ENCODE measurements at places on chromosomes 12 and 14.

DNA sequence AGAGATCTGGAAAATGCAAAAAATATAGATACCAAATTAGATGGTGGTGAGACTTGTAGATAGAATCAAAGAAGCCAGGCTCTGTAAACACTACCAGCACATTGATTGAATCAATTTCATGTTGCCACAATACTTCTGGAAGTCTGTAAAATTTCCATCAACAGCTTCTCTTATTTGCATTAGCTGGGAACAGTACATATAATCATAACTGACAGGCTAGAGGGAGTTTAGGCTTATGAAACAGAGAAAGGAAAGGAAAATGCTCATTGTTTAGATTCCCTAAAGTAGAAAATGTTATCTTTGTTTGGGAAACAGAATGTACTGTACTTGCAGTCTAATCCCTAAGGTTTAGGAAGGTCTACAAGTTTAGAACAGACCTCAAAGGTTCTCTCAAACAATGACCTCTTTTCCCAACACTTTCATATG lies 335.2 kb downstream of the CEP128 start:
- no peak for DNase-seq

DNA sequence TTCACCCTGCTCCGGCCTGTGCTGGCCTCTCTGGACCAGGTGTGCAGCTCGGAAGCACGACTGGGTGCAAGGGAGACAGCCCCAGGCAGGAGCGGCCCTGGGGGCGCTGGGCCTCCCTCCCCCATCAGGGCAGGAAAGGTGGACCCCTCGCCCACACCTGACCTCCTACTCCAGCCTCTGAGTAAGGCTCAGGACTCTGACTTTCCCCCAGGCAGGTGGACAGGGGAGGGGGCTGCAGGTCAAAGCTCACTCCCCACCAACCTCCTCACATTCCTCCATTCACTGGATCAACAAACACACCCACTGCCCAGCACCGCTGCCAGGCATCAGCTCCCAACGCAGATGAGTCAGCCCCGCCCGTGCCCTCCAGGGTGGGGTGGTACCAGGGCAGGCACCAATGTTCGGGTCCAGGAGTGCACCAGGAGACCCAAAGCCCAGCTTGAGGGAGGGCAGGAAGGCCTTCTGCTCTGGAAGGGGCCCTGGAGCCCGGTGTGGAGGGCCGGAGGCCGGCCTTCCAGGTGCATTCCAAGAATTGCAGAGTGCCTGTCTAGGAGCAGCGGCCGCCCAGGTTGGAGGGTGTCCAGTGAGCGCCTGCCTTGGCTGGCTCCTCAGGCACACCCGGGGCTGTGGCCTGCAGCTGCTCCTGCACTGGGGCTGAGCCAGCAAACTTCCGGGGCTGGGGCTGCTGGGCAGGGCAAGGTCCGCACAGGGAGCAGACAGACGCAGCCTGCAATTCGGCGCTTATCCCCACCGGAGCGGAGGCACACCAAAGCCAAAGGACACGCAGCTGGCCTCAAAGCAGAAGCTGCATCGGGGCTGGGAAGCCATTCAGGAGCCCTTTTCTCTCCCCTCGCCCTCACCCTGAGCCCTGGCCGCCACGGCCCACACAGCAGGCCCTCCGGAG lies 1.6 kb upstream of the INF2 start:
- no peak for DNase-seq

- no peak for DNase-seq
These were observed 78.3 kb upstream of the ATF1 start for GRCh38 chr12:50685641-50686040.

- DNase-seq, result no peak
These were observed 98.3 kb downstream of the RTN1 start for GRCh38 chr14:59772233-59772632.

DNA sequence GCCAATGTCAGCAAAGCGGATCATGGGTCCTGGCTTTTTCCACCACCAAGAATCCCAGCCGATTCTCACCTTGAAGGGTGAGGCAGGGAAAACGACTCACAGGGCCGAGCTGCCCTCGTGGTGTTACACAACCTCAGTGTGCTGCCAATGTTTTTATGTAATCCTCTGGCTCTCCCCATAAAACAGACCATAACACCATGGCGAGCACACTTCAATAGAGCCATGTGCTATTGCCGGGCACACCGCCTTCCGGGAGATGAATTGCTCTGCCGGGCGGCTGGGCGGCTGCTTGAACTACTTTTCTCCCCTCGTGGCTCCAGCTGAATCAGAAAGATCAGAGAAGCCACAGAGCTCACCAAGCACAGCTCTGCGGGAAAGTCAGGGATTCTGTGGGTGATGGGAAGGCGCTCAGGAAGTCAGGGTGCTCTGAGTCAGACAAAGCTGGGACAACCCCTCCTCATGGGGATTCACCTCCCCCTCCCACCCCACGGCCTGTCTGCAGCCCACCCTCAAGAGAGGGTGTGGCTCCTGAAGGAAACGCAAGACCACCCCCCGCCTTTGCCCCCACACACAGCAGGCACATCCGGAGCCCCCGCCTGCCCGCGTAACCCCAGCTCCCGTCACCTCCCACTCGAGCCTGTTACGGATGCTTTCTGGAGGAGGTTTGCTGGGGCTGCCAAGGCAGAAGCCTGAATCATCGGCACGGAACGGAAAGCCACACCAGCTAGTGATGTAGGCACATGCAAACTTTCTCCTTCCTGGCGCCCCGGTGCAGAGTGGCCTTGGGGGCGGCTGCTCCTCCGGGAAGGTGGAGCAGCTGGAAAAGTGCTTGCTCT lies 1.8 kb downstream of the GALNT9 start:
- no peak for DNase-seq

- no peak for DNase-seq
These were observed 33.8 kb upstream of the DTX1 start for GRCh38 chr12:113022563-113023297.

DNA sequence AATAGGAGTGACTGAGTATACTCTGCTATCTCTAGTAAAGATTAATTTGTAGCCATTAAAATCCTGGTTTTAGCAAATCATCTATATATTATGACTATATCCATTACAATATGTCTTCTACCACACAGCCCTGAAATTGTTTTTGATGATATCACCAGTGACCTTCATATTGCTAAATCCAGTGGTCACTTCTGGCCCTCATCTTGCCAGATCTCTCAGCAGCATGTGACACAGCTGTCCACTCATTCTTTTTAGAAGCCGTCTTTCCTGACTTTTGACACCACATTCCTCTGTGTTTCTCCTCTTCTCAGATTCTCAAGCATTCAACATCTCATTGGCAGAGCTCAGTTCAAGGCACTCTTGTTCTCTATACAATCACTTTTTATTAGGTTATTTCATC lies 54.9 kb downstream of the CPNE8 start:
- DNase-seq, result no peak

DNA sequence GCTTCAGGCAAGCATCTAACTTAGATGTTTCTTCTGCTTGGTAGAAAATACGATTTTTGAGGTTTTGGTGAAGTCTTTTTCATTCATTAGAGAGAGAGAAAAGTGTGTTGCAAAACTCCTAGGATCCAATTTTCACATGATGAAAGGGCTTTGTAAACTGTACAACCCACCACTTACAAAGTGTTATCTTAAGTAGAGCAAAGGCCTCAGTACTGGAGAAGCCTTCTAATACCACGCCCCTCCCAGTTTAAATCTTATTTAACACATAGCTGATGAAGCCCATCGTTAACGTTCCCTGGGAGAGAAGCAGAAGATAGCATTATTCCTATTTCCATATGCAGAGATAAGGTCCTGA lies 869 bp downstream of the APOLD1 start:
- no peak for DNase-seq

GRCh38 chr14:95683793-95684192 lies 2.4 kb upstream of the TCL1B start:
- peak; percentile 33 for DNase-seq

DNA sequence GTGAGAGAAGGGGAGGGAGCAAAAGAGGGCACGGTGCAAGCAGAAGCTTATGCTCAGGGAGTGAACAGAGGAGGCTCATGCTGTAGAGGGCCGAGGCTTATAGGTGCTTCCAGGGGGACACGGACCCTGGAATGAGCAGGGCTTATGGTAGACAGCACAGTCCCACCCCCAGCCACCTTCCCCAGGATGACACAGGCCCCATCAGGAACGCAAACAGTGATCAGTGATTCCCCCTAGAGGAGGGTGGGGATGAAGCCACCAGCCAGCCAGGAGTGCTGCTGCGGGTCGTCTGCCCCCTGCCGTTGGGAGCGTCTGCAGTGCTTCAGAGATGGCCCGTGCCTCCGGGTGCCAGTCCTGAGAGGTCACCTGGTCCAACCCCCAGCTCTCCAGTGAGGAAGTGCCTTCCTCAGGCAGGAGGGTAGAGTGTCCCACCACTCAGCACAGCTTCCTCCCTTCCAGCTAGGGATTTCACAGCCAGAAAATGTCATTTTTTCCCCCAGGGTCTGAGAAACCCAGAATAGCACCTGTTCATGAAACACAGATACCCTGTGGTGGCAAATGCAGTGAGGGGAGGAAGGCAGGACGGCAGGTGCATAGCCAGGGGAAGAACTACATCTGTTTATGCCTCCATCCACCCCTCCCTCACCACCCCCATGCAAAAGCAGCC lies 60.7 kb downstream of the SLC6A12 start:
- peak; percentile 52 for DNase-seq

GRCh38 chr14:94043111-94043755 lies 17.1 kb downstream of the OTUB2 start:
- no peak for DNase-seq

DNA sequence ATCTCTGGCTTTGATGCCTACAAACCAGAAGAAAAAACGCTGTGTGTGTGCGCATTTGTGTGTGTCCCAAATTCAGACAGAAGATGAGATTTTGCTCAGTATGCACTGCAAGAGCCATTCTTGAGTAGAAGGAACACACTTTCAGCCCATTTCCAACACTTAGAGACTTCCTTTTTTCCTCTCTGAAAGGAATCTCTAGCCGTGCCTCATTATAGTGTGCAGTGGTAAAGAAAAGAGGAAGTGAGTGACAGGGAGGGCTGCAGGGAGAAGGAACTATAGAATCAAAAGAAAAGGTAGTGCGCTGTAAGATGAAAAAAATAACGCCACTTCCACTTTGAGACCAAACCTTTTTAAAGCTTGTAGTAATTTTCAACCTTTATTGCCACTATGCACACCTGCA lies 1400.9 kb upstream of the FLRT2 start:
- no peak for DNase-seq

- DNase-seq, result no peak
These were observed 45.8 kb upstream of the HOXC13 start for GRCh38 chr12:53892762-53893395.

GRCh38 chr14:74519316-74520074 lies 25.9 kb downstream of the ISCA2 start:
- DNase-seq, result no peak

- no peak for DNase-seq
These were observed 6.0 kb downstream of the C2CD5 start for GRCh38 chr12:22538311-22538710.

GRCh38 chr12:47773858-47774580 lies 981 bp downstream of the SLC48A1 start:
- DNase-seq, result no peak

DNA sequence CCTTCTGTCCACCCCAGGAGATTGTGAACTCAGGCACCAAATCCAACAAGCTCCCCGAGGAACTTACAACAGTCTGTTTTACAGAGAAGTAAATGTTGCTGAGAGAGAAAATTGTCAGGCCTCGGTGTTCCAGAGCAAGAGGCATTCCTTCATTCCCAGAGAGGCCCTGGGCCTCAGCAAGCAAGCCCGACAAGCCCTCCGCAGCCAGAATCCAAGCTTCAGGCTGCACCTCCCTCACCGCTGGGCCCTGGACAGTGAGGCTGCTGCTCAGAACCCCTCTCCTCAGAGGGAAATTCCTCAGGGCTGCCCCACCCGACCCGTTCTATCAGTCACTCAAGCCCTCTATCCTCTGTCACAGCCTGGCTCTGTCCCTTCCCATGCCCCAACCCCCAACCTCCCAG lies 56.4 kb downstream of the ZFP36L1 start:
- DNase-seq, result no peak

DNA sequence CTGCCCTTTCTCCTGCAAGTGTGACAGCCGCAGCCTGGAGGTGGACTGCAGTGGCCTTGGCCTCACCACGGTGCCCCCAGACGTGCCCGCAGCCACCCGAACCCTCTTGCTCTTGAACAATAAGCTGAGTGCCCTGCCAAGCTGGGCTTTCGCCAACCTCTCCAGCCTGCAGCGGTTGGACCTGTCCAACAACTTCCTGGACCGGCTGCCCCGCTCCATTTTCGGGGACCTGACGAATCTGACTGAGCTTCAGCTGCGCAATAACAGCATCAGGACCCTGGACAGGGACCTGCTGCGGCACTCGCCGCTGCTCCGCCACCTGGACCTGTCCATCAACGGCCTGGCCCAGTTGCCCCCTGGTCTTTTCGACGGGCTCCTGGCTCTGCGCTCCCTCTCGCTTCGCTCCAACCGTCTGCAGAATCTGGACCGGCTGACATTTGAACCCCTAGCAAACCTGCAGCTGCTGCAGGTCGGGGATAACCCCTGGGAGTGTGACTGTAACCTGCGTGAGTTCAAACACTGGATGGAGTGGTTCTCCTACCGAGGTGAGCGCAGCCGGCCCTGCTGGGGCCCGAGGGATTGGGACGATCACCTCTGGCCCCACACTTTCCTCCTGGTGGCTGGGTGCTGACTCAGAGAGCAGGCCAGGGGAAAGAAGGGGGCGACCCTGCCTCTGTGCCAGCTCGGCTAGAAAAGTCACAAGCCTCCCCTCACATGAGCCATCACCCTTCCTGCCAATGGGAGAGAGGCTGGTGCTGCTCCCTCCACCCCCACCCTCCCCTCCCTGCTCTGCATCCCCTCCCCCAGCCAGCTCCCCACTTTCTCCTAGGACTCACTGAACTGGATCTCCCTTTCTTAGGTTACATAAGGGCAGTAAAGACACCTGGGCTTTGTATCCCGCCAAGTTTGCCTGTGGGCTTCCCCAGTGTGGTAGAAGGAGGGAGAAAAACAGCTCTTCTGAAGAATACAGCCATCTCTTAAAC lies 10.9 kb downstream of the LRTM2 start:
- DNase-seq, result peak; percentile 24

DNA sequence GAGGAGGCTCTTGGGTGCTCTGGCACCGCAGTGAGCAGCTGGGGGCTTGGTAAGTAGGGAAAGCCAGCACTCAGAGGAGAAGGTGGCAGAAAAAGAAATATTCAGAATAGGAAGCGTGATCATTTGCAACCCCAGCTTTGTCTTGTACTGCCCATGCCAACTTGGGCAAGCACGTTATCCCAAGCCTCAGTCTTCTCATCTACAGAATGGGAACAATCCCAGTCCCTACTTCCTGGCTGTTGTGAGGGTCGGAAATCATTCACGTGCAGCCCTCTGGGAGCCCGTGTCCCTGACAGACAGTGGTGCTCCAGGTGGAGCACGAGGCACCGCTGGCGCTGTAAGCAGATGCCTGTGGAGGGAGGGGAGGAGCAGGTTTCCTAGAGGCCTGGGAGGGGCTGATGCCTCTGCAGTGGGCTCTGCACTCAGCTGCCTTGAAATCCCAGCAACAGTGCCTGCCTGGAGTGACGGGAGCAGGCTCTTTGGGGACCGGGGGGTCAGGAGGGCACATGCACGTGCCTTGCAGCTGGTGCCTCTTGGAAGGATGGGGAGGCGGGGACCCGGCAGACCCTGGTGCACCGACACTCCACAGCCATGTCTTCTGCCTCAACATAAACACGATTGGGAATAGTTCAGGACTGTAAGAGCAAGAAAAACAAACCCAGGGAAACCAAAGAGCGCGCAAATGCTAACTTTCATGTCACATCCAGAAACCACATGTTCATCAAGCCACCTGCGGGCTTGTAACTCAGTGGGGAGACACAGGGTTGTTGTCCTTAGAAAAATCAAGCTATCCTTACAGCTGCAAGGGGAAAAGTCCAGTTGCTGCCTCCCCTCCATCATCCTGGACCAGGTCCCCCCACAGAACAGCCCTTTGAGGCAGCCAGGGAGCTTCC lies 86.5 kb upstream of the DIO3 start:
- peak; percentile 12 for DNase-seq

All from activated CD4-positive, alpha-beta memory T cell treated with anti-CD3 and anti-CD28 coated beads, Interleukin-2, amount 10 ng/mL, durations not matched to agents 7 days and 5 days (primary cell).